CD4-positive, alpha-beta memory T cell (primary cell): ENCODE measurements at places on chromosomes 12 and 14. TPM values are rescaled to one million over a fixed set of nuclear protein-coding genes. Genes with fewer than 3 reads are reported as not detected.

Gene YLPM1
- 90.3 TPM for total RNA-seq

Gene CRIP2
- 13.0 TPM for total RNA-seq

Gene PARPBP
- total RNA-seq, result 2.3 TPM

Gene AQP5
- not detected for total RNA-seq

Gene NPAS3
- total RNA-seq, result not detected

Gene ANO2
- not detected for total RNA-seq

Gene SERPINA4
- total RNA-seq, result not detected

Gene KRT77
- not detected for total RNA-seq

Gene GUCY2C
- total RNA-seq, result not detected

Gene ANO4
- not detected for total RNA-seq

Gene SERPINA12
- not detected for total RNA-seq

Gene CLECL1
- total RNA-seq, result 7.2 TPM

Gene CAPZA3
- total RNA-seq, result not detected

Gene C14orf180
- not detected for total RNA-seq

Gene NGDN
- 63.5 TPM for total RNA-seq

Gene TAS2R30
- total RNA-seq, result 2.9 TPM

Gene WNT5B
- total RNA-seq, result not detected

Gene IL22
- not detected for total RNA-seq

Gene LRRC10
- total RNA-seq, result not detected

Gene NPFF
- not detected for total RNA-seq

Gene CDK4
- 44.4 TPM for total RNA-seq

Gene GDF3
- not detected for total RNA-seq

Gene CMA1
- total RNA-seq, result not detected

Gene MUCL1
- not detected for total RNA-seq

Gene SOAT2
- total RNA-seq, result 0.26 TPM

Gene AQP2
- not detected for total RNA-seq

Gene ZC3H10
- total RNA-seq, result 16.3 TPM

Gene TMEM119
- total RNA-seq, result 0.30 TPM
